ENCODE measurements at places on chromosomes 3 and 15. TPM values are rescaled to one million over a fixed set of nuclear protein-coding genes. Genes with fewer than 3 reads are reported as not detected.

DNA sequence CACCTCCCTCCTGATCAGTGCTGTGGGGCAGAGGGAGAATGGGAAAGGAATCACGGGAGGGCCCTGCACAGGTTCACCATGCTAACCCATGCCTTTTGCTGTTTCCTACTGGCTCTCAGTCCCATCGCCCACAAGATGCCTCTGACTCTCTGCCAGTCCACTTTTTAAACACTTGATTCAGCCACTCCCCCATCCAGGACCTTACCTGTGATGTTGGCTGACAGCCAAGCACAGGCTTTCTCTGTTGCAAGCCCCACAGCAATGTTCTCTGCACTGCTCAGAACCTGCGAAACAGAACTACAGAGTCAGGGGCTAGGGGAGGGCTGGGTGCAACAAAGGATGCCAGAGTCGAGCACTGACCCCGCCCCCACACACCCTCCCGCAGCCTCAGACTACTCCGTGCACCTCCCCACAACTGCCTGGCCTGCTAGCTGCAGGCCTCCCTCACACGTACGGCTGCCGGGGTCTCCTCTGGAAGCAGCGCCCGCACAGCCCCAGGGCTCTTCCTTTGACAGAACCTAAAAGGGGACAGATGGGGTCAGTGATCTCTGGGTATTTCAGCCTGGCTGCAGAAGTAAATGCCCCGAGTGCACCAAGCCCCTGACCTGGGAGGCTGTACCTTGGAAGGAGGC, 9.1 kb downstream of the CDAN1 start:
- peaks cover 94% of the 10 kb centered on the region for H3K36me3 ChIP-seq
- H3K4me3 ChIP-seq = no peak overlapping the region
- no peak for DNase-seq
- no peak overlapping the region for H3K27ac ChIP-seq

GRCh38 chr3:40103829-40104228, 205.7 kb upstream of the EIF1B start:
- no peak overlapping the region for H3K4me3 ChIP-seq
- peaks cover 15% of the 10 kb centered on the region for H3K4me1 ChIP-seq
- DNase-seq = no peak
- peaks cover 2% of the 10 kb centered on the region for H3K36me3 ChIP-seq
- H3K27me3 ChIP-seq = no peaks in the 10 kb centered on the region

DNA sequence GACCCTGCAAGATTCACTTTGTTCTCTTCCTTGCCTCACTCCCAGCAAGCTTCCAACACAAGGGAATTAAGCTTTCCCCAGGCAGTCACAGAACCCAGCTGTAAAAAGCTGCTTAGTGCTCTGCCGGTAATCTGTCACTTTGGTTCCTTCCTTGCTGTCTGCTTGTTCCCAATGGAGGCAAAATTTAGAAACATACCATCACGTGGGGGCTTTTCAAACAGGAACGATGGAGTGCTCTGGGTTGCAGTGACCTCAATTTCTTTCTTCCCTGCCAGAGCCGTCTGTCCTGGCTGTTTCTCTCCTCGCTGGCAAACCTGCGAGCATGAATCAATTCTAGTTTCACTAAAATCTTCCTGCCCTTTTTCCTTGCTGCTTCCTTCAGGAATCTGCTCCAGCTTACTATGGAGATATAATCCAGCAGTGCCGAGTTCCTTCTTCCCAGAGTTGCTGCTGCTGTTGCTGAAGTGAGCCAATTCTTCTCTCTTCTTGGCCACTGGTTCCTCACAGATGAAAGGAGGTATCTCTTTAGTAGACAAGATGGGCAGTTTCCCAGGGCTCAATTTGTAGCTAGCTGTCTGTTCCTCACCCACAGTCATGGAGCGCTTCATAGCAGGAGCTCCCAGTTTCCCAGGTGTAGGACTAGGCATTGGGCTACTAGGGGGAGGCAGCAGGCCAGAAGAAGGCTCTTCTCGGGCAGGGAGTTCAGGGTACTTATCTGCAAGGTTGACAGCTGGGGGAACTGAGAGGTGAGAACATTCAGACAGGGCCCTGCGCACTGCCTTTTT, 88.1 kb downstream of the DHX30 start:
- H3K27me3 ChIP-seq = no peaks in the 10 kb centered on the region
- H3K4me3 ChIP-seq = no peak overlapping the region
- no peak overlapping the region for H3K27ac ChIP-seq
- peaks cover 11% of the 10 kb centered on the region for H3K36me3 ChIP-seq
- H3K4me1 ChIP-seq = no peaks in the 10 kb centered on the region
- DNase-seq = no peak

GRCh38 chr15:93835344-93835743, 396.0 kb upstream of the MCTP2 start:
- DNase-seq = no peak
- H3K4me3 ChIP-seq = no peak overlapping the region
- no peaks in the 10 kb centered on the region for H3K36me3 ChIP-seq
- H3K27me3 ChIP-seq = no peaks in the 10 kb centered on the region
- H3K4me1 ChIP-seq = no peaks in the 10 kb centered on the region

DNA sequence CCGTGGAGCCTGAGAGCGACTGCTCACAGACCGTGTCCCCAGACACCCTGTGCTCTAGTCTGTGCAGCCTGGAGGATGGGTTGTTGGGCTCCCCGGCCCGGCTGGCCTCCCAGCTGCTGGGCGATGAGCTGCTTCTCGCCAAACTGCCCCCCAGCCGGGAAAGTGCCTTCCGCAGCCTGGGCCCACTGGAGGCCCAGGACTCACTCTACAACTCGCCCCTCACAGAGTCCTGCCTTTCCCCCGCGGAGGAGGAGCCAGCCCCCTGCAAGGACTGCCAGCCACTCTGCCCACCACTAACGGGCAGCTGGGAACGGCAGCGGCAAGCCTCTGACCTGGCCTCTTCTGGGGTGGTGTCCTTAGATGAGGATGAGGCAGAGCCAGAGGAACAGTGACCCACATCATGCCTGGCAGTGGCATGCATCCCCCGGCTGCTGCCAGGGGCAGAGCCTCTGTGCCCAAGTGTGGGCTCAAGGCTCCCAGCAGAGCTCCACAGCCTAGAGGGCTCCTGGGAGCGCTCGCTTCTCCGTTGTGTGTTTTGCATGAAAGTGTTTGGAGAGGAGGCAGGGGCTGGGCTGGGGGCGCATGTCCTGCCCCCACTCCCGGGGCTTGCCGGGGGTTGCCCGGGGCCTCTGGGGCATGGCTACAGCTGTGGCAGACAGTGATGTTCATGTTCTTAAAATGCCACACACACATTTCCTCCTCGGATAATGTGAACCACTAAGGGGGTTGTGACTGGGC, 7.3 kb downstream of the FAM131A start:
- no peaks in the 10 kb centered on the region for H3K4me1 ChIP-seq
- no peaks in the 10 kb centered on the region for H3K27me3 ChIP-seq
- H3K27ac ChIP-seq = no peak overlapping the region
- H3K36me3 ChIP-seq = peaks cover 18% of the 10 kb centered on the region
- no peak overlapping the region for H3K4me3 ChIP-seq

GRCh38 chr3:10173926-10174435, 9.3 kb downstream of the IRAK2 start:
- no peak for DNase-seq
- peaks cover 9% of the 10 kb centered on the region for H3K4me1 ChIP-seq
- no peak overlapping the region for H3K4me3 ChIP-seq
- peak overlapping the region; percentile 66 for H3K27ac ChIP-seq
- no peaks in the 10 kb centered on the region for H3K27me3 ChIP-seq

DNA sequence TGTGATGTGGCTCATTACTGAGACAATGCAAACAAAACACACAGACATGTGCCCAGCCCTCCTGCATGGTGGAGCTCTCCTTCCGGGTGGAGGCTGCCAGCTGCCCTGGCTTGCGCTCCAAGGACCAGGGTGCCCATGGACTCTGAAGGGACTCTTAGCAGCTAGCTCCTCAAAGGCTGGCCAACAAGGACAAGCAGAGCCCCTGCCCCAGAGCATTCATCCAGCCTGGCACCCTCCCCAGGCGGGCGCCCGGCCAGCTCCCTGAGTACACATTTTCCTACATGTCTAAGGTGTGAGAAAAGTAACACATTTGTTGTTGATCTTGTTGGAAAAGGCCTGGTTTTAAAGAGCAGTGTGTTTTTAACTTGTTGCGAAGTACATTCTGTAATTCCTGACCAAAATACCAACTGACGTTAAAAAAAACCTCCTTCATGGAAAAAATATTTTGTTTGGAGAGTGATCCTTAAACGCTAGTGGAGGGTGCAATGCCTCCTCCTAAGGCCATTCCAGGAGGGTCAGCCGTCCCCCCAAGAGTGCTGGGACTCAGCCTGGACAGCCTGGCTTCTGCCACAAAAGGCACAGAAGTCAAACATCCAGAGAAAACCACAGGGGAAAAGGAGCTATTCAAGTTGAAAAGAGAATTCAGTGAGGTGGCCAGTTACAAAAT, 86.9 kb downstream of the KLF15 start:
- H3K36me3 ChIP-seq = no peaks in the 10 kb centered on the region
- H3K27me3 ChIP-seq = no peaks in the 10 kb centered on the region
- H3K27ac ChIP-seq = peak overlapping the region; percentile 79
- no peak for DNase-seq
- H3K4me1 ChIP-seq = peaks cover 5% of the 10 kb centered on the region

GRCh38 chr3:170918715-170919114, 10.3 kb upstream of the EIF5A2 start:
- DNase-seq = no peak
- H3K4me3 ChIP-seq = no peak overlapping the region
- H3K27ac ChIP-seq = no peak overlapping the region
- H3K36me3 ChIP-seq = no peaks in the 10 kb centered on the region
- no peaks in the 10 kb centered on the region for H3K4me1 ChIP-seq
- H3K27me3 ChIP-seq = no peaks in the 10 kb centered on the region

DNA sequence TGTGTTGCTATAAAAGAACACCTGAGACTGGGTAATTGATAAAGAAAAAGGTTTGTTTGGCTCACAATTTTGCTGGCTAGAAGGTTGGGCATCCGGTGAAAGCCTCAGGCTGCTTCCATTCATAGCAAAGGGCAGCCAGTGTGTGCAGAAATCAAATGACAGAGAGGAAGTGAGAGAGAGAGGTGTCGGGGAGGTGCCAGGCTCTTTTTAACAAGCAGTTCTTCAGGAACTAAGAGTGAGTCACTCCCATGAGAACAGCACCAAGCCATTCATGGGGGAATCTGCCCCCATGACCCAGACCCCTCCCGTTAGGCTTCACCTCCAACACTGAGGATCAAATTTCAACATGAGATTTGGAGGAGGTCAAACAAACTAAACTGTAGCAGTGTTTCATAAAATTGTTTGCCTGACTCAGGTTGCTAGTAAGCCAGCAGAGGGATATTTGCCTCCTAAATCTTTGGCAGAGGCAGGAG, 4.5 kb upstream of the PARP15 start:
- DNase-seq = peak; percentile 44
- H3K4me1 ChIP-seq = peaks cover 35% of the 10 kb centered on the region
- H3K27me3 ChIP-seq = no peaks in the 10 kb centered on the region

The MAPK6 gene
- 47.8 TPM for total RNA-seq

The PPIP5K1 gene
- 18.2 TPM for total RNA-seq

The IL17RE gene
- total RNA-seq = 1.1 TPM

The CSTA gene
- total RNA-seq = 1.5 TPM

Data from liver (tissue), 10 donors.